ENCODE measurements at places on chromosomes 1 and 21. TPM values are rescaled to one million over a fixed set of nuclear protein-coding genes. Genes with fewer than 3 reads are reported as not detected.

CLCA1 gene
- total RNA-seq: not detected

PDPN gene
- not detected for total RNA-seq

NSL1 gene
- 46.0 TPM for total RNA-seq

DNA sequence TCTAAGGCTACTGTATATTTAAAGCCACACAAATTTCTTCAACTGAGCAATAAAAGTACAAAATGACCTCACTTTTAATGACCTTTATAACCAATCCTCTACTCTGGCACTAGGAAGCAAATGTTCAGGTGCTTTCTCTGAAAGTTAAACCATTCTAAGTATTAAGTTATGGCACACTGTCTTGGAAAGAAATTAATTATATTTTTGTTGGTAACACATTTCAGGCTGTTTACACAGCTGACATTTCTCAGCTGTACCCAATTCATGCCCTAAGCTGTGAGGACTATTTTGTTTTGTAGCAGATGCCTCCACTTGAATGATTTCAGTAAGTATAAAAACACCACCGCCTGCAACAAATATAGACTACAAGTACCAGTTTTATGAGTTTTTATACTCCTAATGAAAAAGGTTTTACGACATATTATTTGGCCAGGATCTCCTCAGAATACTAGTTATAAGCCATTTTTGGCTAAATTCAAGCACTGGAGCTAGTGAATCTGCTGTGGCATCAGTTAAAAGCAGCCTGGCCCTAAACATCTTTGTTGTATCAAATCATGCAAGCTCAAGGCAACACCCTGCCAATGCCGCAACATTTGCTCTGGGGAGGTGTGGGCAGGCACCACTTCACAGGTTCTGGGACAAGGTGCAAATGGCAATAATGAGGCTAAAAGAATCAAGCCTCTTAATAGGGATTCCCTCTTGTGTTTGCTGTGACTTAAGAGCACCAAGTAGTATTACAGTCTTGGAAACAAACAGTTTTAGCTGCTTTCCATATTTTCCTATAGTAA is 228.4 kb upstream of the DMRTA2 start:
- DNase-seq: no peak
- H3K4me3 ChIP-seq: no peak overlapping the region
- no peaks in the 10 kb centered on the region for H3K4me1 ChIP-seq
- peaks cover 4% of the 10 kb centered on the region for H3K36me3 ChIP-seq
- H3K27ac ChIP-seq: no peak overlapping the region
- H3K27me3 ChIP-seq: no peaks in the 10 kb centered on the region

- no peaks in the 10 kb centered on the region for H3K4me1 ChIP-seq
- no peak overlapping the region for H3K27ac ChIP-seq
- DNase-seq: no peak
- no peak overlapping the region for H3K4me3 ChIP-seq
- peaks cover 13% of the 10 kb centered on the region for H3K27me3 ChIP-seq
Observed at GRCh38 chr1:181205901-181206300, 117.4 kb downstream of the IER5 start.

- DNase-seq: no peak
- no peaks in the 10 kb centered on the region for H3K36me3 ChIP-seq
- H3K27ac ChIP-seq: no peak overlapping the region
Observed at GRCh38 chr1:60133000-60133673, 59.6 kb upstream of the C1orf87 start.
